Left hindlimb (tissue), 1 donor: ENCODE measurements at places on chromosomes 16 and 17.

DNA sequence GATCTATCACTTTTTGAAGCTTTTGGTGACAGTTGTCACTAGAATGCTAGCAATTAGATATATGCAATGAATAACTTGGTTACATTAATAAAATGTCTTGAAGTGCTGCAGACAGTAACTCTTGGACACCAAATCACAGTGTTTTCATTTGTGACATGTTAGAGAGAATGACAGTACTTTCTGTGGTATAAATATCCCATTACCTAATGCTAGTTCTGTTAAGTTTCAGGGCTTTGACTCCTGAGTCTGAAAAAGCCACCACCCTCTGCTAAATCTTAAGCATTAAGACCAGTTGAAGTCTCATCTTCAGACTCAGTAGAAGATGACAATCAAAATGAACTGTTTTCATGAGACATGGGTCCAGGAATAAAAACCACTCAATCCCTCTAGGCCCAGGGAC, 10.6 kb upstream of the CPHXL2 start:
- DNase-seq: no peak

GRCh38 chr17:38454532-38454931, 26.3 kb downstream of the ARHGAP23 start:
- DNase-seq: peak; percentile 78

DNA sequence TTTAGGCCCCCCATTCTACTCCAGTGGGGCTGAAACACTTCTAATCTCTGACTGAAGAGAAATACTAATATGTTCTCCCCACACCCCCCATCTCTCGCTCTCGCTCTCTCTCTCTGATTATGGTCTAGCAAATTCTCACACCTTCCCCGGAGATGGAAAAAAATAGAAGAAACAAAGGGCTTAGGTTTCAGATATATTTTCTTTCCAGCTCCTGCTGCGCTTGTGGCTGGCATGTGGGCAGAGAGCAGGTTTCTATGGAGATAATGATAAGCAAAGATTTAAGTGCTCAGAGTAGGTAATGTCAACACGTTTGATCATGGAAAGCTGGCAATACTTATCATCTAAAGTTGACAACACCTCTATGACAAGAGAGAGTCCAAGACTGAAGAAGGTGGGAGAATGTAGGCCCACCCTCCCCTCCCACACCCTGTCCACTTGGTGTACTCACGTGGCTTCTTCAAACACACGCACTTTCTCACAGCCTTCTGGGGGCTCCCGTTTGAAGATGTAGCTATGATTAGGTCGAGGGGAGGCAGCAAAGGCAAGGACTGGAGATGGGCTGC, 8.0 kb upstream of the SLC35B1 start:
- DNase-seq: no peak

- no peak for DNase-seq
These were observed 16.1 kb downstream of the KCNJ16 start for GRCh38 chr17:70091005-70091568.

DNA sequence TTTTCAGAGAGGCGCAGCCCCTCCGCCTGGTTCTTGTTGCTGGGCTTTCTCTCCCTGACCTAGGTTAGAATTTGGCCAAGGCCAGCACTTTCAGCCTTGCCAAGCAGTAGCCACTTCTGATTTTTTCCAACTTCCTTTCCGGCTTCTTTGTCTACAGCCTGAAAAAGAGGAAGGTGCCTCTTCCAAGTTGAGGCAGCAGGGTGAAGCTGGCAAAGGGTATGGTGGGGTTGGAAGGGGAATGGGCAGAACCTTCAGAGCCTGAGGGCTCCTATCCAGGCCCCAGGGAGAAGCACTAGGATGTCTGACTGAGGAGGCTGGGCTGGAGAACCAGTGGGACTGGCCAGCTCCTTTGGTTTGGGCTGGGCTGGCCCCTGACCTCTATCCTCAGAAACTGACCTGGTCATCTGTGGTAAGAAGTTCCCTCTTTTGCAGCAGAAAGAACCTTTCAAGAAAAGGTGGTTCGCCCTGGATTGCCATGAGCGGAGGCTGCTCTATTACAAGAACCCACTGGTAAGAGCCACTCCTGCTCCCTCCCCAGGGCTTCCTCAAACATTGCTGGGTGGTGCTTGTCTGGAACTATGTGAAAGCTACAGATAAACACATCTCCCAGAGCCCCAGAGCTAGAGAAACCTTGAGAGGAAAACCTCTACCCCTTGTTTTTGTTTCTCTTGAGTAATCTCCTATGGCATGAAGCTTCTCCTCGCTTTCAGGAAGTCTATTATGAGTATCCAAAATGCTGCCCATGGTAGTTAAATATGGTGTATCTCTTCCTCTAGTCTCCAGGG, 16.6 kb upstream of the RNF135 start:
- no peak for DNase-seq

- no peak for DNase-seq
These were observed 802.5 kb downstream of the CDH8 start for GRCh38 chr16:61233713-61234112.

DNA sequence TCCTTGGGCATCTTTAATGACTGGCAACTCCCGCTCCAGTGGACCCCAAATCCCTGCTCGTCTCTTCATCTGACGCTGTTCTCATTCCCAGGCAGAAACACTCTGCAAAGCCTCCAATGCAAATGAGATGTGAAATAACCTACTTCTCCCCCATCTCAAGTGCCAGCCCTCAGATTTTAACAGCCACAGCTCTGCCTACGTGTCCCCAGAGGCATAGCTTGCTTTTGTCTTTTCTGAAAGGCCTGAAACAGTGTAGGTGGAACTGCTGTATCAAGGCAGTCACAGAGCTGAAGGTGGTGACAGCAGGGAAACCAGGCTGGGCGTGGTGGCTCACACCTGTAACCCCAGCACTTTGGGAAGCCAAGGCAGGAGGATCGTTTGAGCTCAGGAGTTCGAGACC, 14.7 kb downstream of the RPH3AL start:
- no peak for DNase-seq

- no peak for DNase-seq
These were observed 32.4 kb downstream of the IL21R start for GRCh38 chr16:27434141-27435051.

- DNase-seq: no peak
These were observed 72.9 kb downstream of the DNAH9 start for GRCh38 chr17:11671126-11671525.

GRCh38 chr17:48137656-48138055, 30.1 kb downstream of the SNX11 start:
- DNase-seq: no peak

DNA sequence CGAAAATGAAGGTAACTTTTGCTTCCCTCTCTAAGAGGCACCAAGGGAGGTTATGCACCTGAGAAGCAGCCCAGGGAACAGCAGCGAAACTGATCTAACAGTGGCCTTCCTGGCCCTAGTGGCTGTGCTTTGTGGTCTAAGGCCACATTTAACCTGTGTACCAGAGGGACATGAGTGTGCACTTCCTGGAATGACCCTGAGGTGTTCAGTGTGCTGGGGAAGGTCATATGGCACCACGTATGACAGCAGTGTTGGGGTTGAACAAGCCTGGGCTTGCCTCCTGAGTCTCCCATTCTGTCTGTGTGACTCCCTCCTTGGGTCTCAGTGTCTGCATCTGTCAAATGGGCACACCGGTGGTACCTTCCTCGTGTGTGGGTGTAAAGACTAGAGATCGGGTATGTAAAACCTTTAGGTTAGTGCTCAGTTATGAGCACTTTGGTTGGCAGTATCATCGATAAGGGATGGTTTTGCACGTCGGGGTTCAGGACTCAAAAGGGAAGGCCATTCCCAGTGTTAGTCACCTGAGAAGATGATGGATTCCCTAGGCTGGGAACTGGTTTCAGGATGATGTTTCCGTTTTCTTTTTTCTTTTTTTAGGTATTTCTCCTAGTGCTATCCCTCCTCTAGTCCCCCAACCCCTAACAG, 31.9 kb downstream of the PLCG2 start:
- no peak for DNase-seq

GRCh38 chr17:20243524-20243923, 223.8 kb downstream of the LGALS9B start:
- no peak for DNase-seq

DNA sequence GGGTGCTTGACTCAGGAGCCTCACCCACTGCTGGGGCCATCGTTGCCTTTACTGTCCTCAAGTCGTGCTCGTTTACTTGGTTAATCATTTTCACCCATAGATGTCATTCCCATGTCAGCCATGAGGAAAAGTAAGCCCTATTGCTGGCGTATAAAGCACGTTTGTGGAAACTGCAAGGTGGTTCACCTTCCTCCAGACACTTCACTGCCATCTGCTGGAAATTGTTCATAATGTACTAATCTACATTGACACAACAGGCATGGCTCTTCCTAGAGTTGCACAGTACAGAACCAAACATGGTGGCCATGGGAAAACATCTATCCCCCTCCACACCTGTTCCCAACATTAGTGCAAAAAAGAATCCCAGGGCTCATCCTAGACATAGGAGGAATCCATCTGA, 116.6 kb downstream of the ZNF18 start:
- DNase-seq: no peak

DNA sequence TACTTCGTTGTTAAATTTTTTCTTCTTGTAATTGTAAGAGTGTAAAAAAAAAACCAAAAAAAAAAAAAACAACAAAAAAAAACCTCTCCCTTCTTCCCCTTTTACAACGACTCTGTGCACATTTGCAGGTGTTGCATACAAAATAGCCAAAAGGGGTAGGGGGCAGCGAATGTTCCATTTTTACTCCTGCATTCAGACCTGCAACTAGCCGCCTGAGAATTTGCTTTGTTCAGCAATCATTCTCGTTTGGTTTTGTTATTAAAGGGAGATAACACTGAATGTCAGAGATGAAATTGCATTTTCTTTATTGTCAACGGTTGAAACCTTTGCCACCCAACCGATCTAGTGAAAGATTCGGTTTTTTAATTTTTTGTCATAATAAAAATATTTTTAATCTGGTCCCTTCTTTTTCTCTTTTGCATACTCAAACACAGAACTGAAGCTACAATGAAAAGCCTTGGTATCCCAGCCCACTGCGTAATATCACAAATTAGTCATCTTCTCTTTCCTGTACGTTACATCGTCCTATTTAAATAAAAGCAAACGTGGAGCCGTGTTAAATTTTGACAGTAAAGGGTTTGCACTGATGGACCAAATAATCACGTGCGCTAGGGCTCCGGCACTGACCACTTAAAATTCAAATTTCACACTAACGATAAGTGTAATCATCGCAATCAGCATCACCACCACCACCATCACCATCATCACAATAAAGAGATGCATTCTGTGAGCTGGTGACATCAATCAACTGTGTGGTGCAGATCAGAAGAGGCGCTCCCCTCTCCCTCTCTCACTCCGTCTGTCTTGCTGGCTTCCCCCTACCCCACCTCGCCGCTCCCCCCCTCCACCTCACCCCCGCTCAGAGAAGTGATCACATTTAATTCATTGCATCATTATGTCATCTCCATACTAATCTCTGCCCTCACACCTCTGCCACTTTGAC, 406.2 kb upstream of the PSMD7 start:
- DNase-seq: peak; percentile 32

- no peak for DNase-seq
These were observed 11.4 kb downstream of the ITGAD start for GRCh38 chr16:31404353-31405064.

GRCh38 chr16:85566561-85567100, 46.5 kb upstream of the GSE1 start:
- no peak for DNase-seq

GRCh38 chr16:1054660-1055556, 17.6 kb upstream of the SSTR5 start:
- DNase-seq: peak; percentile 74

DNA sequence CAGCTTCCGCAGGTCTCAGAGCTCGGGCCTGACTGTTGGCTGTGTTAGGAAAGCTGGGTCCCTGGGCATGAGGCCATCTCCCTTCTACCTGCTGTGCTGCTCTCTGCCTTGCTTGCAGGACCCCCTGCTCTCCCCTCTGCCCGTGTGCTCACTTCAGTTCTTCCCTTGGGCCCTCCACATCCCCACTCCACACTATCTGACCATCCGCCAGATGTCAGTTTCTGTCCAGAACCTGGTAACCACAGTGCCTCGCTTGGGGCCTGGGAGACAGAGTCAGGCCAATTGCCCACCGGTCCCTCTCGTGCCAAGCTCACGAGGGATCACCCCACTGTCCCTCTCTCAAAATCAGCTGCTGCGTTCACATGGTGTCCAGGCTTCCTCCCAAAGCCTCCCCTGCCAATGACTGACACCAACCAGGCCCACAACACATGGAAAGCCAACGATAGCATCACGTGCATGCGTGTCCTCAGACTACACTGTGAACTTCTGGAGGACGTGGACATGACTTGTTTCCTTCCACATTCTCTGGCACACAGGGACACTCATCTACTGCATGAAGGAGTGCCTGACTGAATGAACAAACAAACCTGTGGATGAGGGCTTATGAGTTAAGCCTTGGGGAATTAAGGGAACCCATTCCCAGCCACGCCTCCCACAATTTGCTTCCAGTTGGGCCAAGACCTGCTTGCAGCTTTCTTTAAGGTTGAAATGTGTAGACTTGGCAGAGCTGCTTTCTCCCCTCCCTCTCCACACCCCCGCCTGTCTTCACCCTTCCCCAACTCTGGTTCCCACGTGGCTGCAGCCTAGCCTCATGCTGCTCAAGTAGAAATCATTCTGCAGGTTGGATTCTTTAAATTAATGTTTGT, 72.5 kb upstream of the ZNF423 start:
- DNase-seq: no peak

DNA sequence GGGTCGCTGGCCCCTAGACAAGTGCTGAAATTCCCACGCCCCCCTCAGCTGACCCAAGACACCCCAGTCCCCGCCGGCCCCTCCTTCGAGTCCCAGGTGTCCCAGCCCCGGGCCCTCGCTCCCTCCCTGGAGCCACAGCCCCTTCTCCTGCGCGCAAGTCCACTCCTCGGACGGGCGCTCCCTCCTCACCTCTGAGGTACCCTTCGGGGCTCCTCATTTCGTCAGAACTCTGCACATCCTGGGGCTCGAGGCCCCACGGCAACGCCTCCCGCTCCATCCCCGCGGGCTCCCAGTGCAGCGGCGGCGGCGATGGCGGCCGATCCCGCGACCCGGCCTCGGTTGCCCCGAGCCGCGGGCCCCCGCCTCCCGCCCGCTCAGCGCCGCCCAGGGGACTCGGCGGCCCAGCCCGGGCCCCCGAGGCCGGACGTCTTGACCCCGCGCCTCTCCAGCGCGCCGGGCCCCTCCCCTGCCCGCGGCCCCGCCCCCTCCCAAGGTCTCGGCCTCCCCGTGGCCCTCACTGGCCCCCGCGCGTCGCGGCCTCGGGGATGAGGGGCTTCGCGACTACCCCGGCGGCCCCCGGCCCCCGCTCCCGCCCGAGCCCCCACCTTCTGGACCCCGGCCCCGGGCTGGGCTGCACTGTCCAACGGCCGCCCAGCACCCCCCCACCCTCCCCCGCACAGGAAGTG, at the start of gene ZNF768:
TSS of gene ZNF768 (minus strand) at position 430 of the 686 bp plus-strand sequence. CDS start at position 277, 153 bp downstream.
- DNase-seq: peak; percentile 62

- no peak for DNase-seq
These were observed 106.5 kb downstream of the CDH8 start for GRCh38 chr16:61929776-61930175.
